AG09319 (cell line): ENCODE measurements at places on chromosomes 3 and 15.

- DNase-seq, result no peak
These were observed 31.7 kb upstream of the PRR23E start for GRCh38 chr3:127161236-127161635.

DNA sequence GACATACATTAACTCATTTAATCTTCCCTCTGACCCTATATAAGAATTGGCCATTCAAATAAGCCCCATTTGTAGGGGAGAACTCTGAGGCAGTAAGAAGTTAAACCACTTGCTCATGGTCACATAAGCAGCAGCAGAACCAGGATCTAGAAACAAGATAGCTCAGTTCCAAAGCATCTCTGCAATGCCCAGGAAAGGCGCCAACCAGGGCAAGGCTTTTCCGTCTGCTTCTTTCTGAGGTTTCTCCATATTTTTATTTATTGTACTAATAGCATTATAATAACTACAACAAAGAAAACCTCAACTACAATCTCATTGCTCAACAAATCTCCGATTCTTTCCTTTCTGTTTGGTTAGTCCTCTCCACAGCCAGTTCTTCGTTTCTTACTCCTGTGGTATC lies 4.3 kb upstream of the UBE2E2 start:
- DNase-seq, result peak; percentile 39

- DNase-seq, result no peak
These were observed 194.5 kb upstream of the HES1 start for GRCh38 chr3:193941486-193941885.

DNA sequence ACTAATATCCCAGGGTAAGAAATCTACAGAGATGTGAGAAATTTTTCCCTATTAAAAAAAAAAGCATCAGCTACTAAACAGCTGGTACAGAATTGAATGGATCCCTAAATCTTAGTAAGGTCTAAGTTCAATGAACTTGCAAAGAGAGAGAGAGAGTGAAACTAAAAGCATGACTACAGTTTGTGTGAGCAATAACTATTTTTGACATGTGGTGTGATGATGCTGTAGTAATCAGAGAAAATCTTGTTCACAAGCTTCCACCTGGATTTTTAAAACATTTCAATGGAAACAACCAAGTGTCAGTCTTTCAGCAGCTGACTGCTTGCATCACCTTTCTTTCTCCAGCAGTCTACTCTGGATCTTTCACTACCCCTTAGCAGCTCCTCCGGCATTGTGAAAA lies 45.2 kb upstream of the ABI3BP start:
- DNase-seq, result no peak

GRCh38 chr15:81500081-81500480 lies 126.1 kb upstream of the TMC3 start:
- no peak for DNase-seq

DNA sequence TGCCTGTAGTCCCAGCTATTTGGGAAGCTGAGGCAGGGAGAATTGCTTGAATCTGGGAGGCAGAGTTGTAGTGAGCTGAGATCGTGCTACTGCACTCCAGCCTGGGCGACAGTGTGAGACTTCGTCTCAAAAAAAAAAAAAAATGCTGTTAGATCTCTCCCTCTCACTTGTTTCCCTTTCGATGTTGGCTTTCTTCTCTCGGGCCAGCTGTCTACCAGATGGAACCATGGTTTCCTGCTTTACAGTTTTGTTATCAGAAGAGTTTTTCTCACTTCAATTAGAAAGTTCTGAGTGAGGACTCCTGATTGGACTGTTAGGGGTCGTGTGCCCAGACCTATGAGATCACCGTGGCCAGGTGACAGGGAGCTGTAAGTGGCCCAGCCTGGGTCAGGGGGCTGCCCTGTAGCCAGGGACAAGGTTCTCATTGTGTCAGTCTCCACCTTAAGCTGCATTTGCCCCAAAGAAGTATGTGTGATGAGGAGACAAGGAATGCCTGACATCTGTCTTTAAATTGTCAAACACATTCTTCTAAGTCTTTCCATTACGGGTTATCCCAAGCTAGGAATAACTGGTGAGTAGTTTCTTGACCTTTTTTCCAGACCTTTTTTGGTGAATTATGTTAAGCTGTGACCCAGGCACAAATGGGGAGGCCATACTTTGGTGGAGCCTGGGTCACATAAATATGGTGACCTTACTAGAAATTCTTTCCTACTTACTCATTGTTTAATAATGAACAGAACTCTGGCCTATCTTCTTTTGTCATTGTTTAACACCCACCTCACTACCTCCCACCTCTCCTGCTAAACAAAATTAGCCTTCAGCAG lies 25.2 kb downstream of the SNAPC5 start:
- DNase-seq, result peak; percentile 14

DNA sequence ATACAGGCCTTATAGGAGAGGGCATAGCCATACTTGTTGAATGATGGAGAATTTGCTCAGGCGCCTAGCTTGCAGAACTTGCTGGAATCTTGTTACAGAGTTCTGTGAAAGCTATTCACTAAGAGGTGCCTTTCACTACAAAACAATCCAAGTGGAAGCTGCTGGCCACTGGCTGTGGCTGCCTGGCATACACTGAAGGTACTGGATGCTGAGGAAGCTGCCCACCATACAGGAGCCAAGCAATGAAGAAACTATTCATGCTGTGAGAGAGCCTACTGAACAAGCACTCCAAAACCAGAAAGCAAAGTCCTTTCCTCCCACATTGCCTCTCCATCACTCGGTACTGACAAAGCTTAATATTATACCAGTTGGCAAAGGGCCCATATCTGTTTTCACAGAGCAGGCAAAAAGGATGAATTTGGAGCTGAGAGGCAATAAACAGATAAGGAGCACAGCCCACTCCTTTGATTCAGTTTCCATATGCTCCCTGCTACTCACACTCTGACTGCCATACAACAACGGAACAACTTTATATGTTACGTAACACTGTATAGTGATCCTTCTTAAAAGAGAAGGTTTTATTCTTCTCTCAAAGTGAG lies 192.6 kb upstream of the ALCAM start:
- no peak for DNase-seq

DNA sequence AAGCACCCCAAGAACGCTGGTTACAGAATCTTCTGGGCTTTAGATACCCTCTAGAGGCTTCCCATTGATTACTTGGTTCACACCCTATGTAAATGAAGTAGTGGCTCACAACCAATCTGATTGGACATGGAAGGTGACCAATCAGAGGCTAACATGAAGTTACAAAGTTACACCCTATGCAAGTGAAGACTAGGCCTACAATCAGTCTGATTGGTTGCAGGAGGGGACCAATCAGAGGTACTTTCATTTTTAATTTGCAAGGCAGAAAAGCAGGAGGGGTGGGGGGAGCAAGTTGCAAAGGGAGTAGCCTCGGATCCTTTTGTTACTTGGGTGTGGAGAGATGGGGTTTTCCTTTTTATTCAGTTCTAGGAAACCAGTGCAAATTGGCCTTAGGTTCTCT lies 11.1 kb upstream of the RTP2 start:
- DNase-seq, result no peak

GRCh38 chr3:73427048-73427706 lies 197.6 kb downstream of the PDZRN3 start:
- no peak for DNase-seq

- DNase-seq, result peak; percentile 36
These were observed 14.5 kb upstream of the CAPN3 start for GRCh38 chr15:42344763-42345162.

- DNase-seq, result no peak
These were observed 45.3 kb downstream of the ATP13A5 start for GRCh38 chr3:193333229-193333628.

- no peak for DNase-seq
These were observed 15.9 kb downstream of the VILL start for GRCh38 chr3:38006445-38006995.

GRCh38 chr15:42364529-42364928 lies 5.2 kb downstream of the CAPN3 start:
- no peak for DNase-seq
